ENCODE measurements at places on chromosomes 4 and X. TPM values are rescaled to one million over a fixed set of nuclear protein-coding genes. Genes with fewer than 3 reads are reported as not detected.

DNA sequence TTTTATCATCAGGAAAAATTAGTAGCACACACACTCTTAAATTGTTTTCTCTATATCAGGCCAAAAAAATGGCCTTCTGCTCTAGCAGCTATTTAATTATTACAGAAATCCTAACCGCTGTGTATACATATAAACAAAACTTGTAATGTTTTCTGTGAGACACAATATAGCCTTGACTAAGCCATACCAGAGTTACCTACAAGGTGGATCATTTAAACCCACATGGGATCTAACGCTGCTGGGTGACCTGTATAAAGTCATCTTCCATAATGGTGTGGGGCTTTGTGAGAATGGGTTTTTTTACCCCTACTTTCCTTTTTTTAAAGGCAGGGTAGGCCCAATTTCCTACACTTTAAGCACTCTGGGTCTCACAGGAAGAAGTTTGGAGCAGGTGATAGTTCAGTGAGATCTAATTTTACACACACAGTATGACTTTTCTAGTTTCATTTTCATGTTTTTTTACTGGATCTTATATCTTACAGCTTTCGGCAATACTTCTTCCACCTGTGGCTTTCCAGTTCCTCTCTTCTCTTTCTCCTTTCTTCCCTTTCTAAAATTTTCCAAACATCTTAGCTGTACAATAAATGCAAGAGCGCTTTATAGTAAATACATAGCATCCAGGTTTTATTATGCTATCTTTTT is 66.9 kb upstream of the MMAA start:
- DNase-seq: no peak

DNA sequence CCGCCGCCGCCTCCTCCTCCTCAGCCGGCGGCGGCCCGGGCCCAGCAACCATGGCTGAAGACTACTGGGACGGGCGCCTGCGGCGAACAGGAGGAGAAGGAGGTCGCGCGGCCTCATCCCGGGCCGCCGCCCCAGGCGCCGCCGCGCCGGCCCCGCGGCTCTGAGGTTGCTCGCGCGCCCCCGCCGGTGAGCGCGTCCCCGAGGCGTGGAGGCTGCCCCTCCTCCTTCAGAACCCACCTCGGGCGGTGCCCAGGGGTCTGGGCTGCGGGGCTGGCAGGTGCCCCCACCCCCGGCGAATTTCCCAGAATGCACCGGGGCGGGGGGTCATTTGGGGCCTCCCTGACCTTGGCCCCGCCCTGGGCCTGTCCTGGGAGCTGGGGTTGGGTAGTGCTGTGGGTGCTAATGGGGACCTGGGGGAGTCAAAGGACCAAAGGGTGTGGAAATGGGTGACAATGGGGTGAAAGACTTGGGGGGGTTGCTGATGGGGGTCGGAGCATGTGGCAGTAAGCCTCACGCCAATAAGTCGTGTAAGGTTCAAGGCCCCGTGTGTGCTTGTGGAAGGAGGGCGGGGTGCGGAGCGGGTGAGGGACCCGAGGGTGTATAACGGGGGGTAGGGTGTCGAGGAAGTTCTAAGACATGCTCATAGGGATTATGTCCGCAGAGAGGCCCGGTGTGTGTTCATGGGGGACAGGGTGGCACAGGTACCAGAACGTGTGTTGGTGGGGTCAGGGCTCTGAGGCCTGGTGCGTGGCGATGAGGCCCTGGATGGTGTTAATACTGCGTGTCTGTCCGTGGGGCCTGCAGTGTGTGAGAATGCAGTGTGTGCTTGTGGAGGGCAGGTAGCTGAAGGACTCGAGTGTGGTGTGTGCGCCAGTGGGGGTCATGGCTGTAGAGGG is 687 bp downstream of the CDK16 start:
- DNase-seq: no peak

DNA sequence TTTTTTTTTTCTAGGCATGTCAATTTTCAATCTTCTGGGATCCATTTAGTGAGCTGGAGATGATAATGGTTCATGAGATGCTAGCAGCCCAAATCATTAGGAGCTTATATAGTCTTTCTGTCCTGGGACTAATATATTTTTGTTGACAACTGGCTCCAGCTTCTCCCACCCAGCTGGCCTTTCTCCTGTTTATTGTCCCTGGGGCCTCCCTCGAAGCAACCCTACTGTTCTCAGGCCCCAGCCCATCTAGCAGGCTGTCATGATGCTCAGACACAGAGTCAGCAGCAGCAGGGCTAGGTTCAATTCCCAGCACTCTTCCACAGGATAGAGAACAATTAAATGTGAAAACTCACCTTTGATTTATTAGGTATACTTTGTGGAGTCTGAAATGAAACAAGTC is 127.6 kb upstream of the MID1 start:
- DNase-seq: no peak

- DNase-seq: no peak
These were observed 63.0 kb upstream of the AR start for GRCh38 chrX:67480789-67481188.

DNA sequence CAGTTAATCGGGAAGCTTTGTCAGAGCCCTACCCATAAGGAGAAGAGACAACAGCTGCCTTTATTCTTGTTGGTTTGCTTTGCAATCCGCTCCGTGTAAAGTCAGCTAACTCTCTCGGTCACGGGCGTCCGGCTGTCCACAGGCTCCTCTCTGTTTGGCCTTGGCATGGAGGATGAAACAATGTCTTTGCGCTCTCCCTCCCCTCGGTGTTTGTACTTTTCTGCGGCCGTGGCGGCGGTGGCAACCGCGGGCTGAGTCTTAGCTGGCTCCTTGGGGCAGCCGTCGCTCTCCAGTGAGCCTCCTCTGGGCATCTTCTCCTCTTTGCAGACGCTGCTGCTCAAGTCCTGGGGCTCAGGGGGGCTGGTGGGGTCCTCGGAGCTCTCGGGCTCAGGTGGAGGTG is 10.6 kb upstream of the IRAK1 start:
- no peak for DNase-seq

DNA sequence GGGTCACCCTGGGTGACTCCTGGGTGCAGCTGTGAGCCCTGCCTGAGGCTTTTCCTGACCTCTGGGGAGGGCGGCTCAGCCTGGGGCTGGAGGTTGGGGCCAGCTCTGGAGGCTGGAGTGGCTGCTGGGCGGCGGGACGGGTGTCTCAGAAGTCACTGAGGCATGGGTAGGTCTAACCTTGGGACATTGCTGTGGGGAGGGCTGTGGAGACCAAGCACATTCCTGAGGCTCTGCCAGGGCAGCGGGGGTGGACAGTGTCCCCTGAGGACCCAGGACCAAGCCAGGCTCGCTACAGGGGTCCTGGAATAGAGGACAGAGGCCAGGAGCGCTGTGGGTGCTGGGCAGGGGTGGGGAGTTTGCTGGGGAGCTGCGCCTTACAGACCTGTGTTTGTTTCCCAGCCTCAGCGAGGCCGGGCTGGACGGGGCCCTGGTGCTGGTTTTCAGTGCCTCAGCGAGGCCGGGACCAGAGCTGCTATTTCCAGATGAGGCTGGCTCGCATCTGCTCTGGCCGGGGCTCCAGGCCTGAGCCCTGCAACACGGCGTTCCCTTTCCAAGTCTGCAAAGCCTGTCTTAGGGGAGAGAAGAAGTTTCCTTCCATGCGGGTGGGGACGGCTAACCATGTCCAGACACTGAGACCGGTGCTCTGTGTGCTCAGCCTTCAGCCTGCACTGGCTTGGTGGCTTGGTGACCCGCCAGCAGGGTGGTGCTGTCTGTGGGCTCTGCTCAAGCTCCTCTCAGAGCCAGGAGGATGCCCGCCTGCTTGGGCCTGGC is 3.0 kb upstream of the SLC25A6 start:
- no peak for DNase-seq

DNA sequence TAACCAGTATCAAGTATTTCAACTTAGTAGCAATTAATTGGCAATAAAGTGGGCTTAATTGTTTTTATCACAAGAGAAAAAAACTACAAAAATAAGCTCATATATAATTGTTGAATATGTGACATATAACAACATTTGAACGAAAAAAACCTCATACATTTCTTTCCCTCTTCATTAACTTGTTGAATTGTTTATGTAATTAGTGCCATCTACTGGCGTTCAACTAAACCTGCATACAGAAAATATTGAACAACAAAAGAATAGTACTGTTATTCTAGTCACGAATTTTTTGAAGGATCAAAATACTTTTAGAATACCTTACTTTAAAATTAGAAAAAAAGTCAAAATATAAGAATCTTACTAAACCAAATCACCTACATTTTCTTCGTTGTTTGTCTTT is 586.5 kb upstream of the FTHL17 start:
- no peak for DNase-seq

DNA sequence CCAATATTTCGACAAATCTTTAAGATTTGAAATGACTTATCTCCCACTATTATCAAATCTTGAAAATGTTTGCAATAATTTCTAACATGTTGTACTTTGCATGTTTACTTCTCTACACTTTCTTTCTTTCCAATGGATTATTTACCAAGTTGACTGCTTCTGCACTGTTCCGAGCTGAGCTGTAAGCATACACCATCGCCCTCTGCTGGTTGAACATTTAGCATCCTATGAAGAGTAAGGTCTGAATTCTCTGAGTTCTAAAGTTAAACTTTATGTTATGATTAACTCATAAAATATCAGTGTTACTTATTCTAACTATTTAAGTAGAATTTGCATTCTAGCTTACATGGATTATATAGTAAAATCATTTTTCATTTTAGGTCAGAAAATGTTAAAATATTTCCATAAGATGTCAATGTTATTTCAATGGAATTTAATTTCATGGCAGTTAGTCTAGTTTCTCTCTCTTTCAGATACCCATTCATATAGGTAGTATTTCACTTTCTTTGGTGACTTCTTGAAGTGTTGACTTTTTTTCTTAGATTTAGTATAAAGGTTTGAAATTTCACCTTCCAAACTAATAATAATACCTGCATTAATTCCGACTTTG is 137.4 kb downstream of the DKK2 start:
- peak; percentile 7 for DNase-seq

DNA sequence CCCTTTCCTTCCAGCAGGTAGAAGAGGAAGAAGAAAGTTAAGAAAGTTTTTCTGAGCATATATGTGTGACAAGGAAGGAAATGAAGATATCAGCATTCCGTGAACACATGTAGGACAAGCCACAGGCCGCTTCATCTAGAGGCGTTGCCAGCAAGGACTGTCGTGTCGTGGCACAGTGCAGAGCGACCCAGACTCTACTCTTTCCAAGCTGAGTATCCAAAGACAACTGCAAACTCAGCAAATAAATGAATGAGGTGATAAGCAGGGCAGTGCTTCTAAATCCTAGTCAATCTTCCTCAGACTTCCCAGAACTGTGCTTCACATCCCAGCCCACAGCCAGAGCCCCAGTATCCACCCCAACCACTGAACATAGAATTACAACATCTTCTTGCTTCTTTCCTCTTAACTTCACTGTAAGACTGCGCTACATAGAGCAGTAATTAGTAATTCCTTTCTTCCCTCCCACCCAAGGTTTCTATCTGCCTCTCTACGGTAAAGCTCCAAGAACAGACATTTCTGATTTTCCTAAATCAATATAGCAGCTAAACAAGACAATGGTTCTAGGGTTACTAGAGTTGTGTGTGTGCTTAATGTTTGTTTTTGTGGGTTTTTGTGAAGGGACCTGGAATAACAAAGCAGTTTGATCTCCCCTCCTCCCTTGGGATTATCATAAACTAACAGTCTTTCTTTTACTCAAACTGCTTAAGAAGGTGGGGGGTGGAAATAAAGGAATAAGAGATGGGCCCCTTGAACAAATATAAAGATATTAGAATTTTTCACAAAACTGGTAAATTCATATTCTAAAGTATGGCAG is 71.6 kb downstream of the PAPSS1 start:
- DNase-seq: no peak

DNA sequence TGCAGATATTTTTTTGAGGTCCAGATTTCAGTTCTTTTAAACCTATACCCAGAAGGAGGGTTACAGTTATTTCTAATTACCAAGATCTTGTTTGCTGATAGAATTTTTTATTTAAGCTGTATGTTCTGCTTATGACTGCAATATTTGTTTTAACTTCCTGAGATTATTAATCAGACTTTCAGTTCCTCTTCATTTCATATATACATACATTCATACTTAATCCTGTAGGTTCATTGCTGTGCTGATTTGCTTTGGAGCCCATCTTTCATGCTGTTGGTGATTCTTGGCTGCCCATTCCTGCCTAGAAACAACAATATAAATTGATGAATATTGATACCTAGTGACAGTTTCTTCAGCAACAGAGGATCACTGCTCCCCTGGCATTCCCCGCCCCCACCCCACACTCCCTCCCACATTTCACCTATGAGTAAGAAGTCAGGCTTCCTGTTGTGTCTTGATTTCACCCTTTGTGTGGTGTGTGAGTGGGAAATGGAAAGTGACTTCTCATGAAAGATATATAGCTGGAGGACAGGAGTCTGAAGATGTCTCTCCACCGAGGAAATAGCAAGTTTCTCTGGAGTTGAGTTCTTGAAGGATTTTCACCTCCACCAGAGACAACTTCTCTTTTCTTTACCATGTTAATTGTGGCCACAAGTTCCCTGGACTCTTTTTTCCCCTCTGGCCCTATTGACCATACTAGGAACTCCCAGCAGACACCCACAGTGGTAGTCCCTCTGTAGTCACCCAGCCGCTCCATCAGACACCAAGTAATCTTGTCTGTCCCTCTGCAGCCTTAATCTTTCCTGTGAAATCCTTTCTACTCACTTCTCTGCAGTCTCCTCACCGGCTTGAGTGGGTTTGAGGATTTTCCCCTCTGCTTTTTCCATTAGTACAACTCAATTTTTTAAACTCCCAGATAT is 118.4 kb downstream of the ASB9 start:
- no peak for DNase-seq

GRCh38 chr4:97073194-97073593 is 1070.1 kb downstream of the STPG2 start:
- DNase-seq: no peak

TBC1D8B gene
- 44.0 TPM for total RNA-seq

GRCh38 chr4:156476359-156476758 is 495.2 kb downstream of the PDGFC start:
- DNase-seq: no peak

DNA sequence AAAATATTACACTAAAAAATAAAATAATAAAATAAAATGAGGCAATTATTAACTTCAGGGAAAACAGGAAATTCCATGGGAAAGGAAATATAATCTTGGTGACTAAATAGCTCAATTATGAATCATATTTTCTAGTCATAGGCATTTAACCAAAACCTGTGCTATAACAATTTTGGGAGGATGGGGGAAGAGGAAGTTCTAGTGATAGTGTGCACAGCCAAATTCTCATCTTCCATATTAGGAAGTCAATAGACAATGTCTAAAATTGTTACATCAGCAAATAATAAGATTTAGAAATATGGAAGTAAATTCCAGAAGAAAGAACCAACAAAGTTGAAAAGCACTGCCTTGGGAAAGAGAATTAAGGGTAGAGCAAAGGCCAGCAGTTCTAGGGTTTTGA is 2.8 kb downstream of the AWAT2 start:
- DNase-seq: no peak

MRFAP1 gene
- total RNA-seq: 81.2 TPM

DNA sequence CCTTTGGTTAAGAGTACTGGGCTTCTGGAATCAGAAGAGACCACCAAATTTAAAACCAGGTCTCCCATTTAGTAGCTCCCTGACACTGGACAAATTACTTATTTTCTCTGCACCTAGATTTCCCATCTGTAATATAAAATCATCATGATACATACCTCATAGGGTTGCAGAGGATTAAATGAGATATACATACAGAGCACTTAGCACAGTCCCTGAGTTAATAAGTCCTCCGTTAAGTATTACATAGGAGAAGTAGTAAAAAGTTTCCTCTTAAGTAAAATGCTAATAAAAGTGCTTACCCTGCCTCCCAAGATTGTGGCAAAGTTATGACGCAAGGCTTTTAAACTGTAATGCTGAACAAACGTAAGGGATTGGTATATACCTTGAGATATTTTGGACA is 539 bp upstream of the CHIC1 start:
- DNase-seq: no peak
